Stimulated activated CD4-positive, alpha-beta T cell treated with anti-CD3 and anti-CD28 coated beads, Interleukin-1b, Interleukin-23, amount 100 ng/mL, for 48 hours (primary cell): ENCODE measurements at places on chromosomes 3 and 15.

- DNase-seq: no peak
Measured at GRCh38 chr15:73937726-73938125, 11.5 kb downstream of the LOXL1 start.

DNA sequence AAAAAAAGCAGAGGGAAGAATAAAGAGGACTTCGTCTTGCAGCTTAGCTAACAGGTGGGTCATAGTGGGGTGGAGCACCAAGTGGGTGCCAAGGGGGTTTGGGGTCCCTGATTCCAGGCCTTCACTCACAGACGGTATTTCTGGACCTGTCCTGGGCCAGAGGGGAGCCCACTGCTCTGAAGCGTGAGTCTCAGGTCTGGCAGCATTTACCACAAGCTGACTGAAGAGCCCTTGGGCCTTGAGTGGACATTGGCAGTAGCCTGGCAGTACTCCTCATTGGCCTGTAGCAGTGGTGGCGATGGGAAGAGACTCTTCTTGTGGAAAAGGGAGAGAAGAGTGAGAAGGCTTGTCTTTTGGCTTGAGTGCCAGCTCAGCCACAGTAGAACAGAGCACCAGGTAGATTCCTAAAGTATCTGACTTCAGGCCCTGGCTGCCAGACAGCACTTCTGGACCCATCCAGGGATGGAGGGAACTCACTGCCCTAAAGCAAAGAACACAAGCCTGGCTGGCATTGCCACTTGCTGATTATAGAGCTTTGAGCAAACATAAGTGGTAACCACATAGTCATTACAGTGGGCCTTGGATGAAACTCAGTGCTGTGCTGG, 72.9 kb downstream of the GLDN start:
- DNase-seq: no peak

DNA sequence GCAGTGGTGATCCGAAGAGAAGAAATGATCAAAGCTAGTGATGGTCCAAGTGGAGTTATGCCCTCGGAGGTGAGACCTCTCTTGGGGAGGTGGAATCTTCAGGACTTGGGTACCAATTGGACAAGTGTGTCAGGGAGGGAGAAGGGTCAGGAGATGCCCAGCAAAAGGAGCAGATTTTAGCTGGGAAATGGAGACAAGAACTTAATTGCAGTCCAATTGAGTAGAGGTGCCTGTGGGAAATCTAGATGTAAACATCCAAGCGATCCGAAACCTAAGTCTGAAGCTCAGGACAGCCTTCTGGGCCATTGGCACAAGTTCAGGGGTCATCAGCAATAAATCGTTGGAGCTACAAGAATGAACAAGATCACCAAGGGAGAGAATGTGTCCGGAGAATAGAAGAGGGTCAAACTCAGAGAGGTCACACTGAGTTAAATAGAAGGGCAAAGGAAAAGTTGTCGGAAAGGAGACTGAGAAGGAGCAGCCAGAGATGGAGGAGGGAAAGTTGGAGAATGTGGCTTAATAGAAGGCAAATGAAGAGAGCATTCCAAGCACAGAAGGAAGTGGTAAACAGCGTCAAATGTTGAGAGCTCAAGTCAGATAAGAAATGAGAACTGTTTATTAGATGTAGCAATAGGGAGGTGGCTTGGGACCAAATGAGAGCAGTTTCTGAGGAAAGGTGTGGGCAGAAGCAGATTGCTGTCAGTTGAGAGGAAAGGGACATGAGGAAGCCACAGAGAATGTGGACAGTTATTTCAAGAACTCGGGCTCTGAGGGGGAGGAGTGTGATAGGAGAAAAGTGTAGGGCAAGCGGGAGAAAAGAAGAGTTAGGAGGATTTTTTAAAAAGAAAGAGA, 64.2 kb upstream of the FNDC3B start:
- no peak for DNase-seq

GRCh38 chr3:56339671-56340070, 128.6 kb downstream of the ERC2 start:
- no peak for DNase-seq

DNA sequence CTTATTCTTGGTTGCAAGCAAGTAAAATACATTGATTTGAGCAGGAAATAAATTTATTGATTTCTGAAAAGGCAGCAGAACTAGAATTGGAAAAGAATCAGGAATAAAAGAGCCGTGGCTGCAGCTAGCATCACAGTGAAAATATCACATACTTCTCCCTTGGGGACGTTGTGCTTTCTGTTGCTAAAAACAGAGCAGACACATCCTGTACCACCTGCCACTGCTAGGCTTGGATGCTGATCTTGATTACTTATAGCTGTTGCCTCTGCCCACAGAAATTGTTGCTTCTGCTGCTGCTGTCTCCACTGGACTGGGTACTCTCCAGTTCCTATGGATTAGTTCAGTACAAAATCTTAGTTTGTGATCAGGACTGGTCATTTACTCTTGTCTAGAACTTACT, 283.8 kb downstream of the C3orf38 start:
- no peak for DNase-seq

GRCh38 chr15:43974852-43975251, 148.1 kb downstream of the WDR76 start:
- no peak for DNase-seq

DNA sequence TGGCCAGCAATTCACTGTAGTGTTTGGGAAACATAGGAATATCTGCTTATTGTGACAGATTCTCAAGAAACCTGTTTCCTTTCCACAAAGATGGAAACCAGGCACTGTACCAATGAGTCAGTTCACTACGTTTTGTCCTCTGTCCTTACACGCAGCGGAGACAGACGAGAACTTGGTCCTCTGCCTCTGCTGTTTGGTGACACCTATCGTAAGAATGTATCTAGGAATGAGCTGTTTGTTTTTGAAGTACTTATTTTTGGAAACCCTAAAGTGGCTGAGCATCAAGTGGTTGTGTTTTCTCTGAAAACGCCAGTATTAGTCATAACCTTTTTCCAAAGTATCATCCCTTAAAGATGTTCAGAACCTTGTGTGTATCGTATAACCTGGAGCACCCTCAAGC, 93.0 kb downstream of the PGPEP1L start:
- no peak for DNase-seq

- DNase-seq: no peak
Measured at GRCh38 chr3:27322634-27323033, 46.5 kb downstream of the NEK10 start.

DNA sequence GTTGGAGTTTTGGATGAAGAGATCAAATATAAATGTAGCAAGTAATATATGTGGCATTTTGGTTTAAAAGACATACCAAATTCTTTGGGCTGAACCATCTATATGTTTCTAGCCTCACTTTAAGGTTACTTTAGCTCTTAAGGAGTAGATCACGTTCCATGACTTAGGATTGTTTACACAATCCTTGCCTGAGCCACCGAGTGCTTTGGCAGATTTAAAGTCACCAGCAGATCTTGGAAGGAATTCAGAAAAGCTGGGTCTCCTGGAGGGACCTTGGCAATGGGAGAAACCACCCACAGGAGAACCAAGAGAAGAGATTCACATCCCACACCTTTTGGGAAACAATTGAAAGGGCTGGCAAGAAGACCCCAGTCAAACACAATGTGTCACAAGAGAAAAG, 54.5 kb downstream of the TM4SF18 start:
- DNase-seq: no peak

GRCh38 chr15:39593071-39593655, 12.3 kb downstream of the THBS1 start:
- DNase-seq: no peak

DNA sequence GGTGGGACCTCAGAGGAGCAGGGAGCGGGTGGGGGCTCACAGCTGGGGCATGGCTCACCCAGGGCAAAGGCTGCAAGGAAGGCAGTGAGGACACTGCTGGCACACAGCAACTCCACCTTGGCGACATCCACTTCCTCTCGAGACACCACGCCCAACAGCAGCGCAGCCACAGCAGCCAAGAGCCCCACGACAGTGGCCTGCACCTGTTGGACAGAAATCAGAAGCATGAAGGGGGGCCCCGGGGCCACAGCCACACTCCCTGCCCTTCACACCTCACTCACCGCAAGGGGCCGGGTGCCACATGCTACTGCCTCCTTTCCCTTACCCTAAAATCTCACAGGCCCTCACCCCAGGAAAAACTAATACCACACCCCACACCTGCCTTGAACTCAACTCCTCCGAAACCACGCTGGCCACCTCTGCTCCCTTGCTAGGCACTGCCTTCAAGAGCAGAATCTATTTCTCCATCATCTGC, 57.3 kb downstream of the ROPN1B start:
- DNase-seq: no peak

DNA sequence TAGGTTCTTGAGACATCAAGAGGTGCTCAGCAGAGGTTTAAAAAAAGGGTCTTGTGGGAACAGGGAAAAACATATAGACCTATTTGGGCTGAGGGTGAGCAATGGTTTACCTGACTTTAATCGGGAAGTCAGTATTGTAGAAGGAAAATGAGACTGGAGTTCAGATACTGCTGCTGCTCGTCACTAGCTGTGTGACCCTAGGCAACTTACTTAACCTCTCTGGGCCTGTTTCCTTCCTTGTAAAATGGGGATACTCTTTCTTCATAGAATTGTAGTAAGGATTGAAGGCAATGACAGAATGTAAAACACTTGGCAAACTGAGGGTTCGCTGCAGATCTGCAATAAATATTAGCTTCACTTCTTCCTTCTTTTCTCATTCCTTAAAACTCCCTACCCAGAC, 327.5 kb upstream of the PROK2 start:
- no peak for DNase-seq

DNA sequence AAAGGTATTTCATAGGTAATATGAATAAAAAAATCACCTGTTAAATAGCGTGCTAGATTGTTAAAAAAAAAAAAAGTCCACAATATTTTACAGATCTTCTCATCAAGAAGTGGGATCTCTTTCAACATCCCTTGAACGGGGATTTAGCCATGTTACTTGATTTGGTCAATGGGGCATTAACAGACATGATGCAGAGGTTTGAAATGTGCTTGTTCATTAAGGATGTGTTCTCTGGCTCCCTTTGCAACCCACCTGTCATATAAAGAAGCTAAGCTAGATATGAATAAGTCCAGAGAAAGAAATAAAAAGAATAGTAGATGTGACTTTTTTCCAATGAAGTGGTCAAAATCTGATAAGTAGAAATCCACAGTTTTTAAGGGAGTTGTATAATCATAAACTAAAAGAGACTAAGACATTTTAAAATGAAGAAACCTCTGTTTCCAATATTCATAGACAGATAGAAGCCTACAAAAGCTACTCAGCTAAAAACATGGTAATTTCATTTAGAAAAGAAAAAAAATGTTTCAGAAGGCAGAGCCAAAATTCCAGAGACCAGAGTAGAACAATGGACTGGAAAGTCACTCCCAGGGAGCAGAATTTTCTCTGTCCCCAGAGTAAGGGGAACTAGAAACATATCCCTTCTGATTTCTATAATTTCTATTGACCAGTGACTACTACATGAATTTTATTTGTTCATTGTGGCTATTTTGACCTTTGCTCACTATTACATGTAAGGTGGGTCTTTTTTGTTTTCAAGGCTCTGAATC, 79.2 kb downstream of the PLSCR2 start:
- DNase-seq: no peak
